ENCODE measurements at places on chromosomes 2 and 18. TPM values are rescaled to one million over a fixed set of nuclear protein-coding genes. Genes with fewer than 3 reads are reported as not detected.

Gene TOGARAM2
- total RNA-seq: 0.62 TPM

Gene ESPNL
- 0.59 TPM for total RNA-seq

Gene SUPT7L
- 35.7 TPM for total RNA-seq

Gene LRATD1
- 2.9 TPM for total RNA-seq

Gene TMBIM1
- 11.1 TPM for total RNA-seq

Gene CCDC121
- 5.1 TPM for total RNA-seq

Gene CRYGD
- total RNA-seq: not detected

Gene RAB27B
- total RNA-seq: 0.43 TPM

DNA sequence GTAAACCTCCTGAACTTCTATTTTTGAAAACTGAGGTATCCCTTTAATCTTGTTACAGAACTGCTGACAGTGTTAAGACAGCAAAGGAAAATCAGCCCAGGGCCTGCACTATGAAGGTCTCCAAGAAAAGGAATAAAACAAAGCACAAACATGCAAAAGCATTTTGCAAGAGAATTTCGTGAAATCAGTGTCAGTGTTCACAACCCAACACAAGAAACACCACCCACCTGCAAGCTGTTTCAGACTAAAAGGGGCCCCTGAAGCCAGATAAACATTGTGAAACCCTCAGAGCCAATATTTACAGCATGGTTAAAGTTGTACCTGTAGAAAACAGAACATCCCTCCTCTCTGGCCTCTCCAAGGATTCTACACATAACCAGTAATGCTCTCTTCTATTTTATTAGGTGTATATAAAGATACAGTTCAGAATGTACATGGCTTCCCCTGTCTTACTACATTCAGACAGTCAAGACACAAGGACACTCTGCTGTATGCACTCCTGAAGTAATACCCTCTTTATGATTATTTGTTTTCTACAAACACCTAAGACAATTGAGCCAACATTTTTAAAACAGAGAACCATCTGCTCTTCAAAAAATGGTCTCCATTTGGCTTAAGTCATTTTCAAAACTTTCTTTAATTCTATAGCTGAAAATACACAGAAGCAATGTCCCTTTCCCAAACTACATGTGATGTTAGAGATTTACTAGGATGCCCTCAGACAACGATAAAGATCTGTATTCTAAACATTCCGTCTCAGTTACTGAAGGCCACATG lies 149.5 kb upstream of the ZFP36L2 start:
- no peaks in the 10 kb centered on the region for H3K27me3 ChIP-seq
- H3K27ac ChIP-seq: no peak overlapping the region
- H3K4me3 ChIP-seq: no peak overlapping the region
- H3K4me1 ChIP-seq: peaks cover 30% of the 10 kb centered on the region

DNA sequence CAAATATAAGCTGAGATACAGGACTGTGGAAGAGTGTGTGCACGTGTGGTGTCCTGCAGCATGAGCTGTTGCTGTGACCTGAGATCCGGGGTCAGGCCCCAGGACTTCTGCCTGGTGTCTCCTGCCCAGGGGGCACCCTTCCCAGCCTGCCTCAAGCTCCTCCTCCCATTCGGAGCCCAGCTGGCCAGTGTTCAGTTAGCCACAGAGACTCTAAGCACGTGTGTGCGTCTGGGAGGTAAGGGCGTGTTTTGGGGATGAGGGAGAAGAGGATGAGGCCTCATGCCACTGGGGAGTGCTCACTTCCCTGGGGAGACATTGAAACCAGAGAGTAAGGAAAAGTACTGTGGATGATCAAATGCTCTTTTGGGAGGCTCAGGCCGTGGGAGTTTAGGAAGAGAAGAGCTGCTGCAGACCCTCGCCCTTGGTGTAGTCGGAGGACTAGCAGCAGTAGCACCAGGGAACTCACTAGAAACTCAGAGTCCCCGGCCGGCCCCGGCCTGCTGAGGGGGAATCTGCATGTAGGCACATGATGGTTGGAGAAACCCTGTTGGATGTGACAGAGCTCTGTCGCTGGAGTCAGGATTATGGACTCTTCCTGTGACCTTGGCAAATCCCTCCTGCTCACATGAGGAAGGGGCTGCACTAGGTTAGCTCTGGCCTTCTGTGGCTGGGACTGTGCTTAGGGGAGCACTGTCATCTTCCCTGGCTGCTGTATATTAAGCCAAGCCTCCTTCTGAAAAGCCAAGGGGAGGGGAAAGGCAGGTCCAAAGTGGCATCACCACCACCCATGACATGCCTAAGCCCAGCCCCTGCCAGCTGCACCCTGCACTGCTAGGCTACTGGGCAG lies 231.1 kb downstream of the DYSF start:
- no peak overlapping the region for H3K27ac ChIP-seq
- DNase-seq: no peak
- H3K4me1 ChIP-seq: no peaks in the 10 kb centered on the region
- no peaks in the 10 kb centered on the region for H3K36me3 ChIP-seq

- H3K36me3 ChIP-seq: no peaks in the 10 kb centered on the region
- DNase-seq: no peak
- no peak overlapping the region for H3K4me3 ChIP-seq
- peaks cover 40% of the 10 kb centered on the region for H3K4me1 ChIP-seq
- H3K27ac ChIP-seq: no peak overlapping the region
These were observed 83.6 kb downstream of the ACVR1 start for GRCh38 chr2:157792335-157793052.

GRCh38 chr2:12167525-12168317 lies 421.3 kb downstream of the LPIN1 start:
- peaks cover 17% of the 10 kb centered on the region for H3K4me1 ChIP-seq
- DNase-seq: peak; percentile 78
- H3K27me3 ChIP-seq: no peaks in the 10 kb centered on the region
- H3K27ac ChIP-seq: no peak overlapping the region

DNA sequence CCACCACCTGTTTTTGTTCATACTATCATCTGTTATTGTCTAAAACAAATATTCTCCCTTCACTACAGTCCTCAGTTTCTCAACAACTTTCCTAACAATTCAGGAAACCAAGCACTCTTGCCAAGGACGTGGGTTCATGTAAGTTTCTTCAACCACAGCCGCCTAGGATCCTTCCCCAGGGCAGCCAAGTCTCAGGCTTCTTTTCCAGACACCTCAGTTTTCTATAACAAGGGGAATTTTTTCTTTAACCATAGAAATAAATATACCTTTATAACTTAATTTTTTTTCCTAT lies 39.4 kb upstream of the AGPS start:
- H3K4me3 ChIP-seq: no peak overlapping the region
- H3K27me3 ChIP-seq: no peaks in the 10 kb centered on the region
- H3K27ac ChIP-seq: no peak overlapping the region
- H3K4me1 ChIP-seq: no peaks in the 10 kb centered on the region
- H3K36me3 ChIP-seq: no peaks in the 10 kb centered on the region

DNA sequence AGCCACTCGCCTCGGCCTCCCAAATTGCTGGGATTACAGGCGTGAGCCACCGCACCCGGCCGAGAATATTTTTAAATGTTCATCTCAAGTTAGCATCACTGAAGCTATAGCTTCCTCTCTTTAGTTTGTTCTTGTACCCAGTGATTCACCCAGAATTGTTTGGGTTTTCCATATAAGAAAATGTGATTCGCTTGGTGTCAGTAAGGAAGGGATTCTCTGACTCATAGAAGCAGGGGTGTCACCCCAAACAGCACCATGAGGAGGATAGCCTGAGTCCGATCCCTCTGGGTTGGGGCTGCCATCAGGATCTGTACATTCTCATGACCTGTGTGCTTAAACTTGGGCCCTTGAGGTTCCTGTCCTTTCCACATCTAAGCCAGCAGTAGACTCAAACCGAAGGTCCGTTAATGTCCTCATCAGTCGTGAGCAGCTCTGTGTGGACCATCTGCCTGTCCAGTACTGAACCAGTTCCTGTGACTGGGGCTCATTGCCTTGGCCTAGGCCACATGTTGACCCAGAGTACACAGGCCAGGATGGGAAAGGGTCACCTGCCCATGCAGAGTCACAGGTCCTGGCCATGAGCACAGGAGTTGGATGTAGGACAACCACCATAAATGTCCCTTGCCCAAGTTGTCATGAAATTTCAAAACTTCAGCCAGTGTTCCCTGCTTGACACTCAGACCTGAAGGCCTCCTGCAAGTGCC lies 311.9 kb downstream of the GBX2 start:
- H3K36me3 ChIP-seq: no peaks in the 10 kb centered on the region
- no peak overlapping the region for H3K4me3 ChIP-seq
- H3K27ac ChIP-seq: no peak overlapping the region
- DNase-seq: no peak

DNA sequence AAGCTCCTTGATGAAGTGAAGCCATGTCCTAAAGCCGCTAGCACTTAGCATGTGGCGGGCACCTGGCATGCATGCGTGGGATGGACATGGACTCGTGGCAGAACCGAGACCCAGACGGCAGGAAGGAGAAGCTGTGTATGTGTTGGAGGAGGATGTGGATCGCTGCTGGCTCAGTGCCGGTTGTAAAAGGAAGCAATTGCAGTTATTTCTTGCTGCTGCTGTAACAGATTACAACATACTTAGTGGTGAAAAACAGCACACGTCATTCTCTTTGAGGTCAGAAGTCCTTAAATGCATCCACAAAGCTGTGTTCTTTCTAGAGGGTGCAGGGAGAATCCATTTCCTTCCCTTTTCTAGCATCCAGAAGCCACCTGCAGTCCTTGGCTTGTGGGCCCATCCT lies 74.6 kb downstream of the AGAP1 start:
- H3K36me3 ChIP-seq: no peaks in the 10 kb centered on the region
- H3K27me3 ChIP-seq: no peaks in the 10 kb centered on the region
- no peak overlapping the region for H3K27ac ChIP-seq

GRCh38 chr2:192082121-192082520 lies 112.6 kb downstream of the TMEFF2 start:
- H3K36me3 ChIP-seq: no peaks in the 10 kb centered on the region
- H3K4me1 ChIP-seq: no peaks in the 10 kb centered on the region

- no peaks in the 10 kb centered on the region for H3K4me1 ChIP-seq
- H3K27ac ChIP-seq: no peak overlapping the region
- no peak overlapping the region for H3K4me3 ChIP-seq
- no peak for DNase-seq
These were observed 68.6 kb downstream of the SMIM21 start for GRCh38 chr18:75358928-75359327.

- peak; percentile 59 for DNase-seq
- H3K36me3 ChIP-seq: no peaks in the 10 kb centered on the region
- no peaks in the 10 kb centered on the region for H3K4me1 ChIP-seq
- H3K27ac ChIP-seq: no peak overlapping the region
- H3K27me3 ChIP-seq: no peaks in the 10 kb centered on the region
These were observed 56.7 kb upstream of the MSTN start for GRCh38 chr2:190119257-190119656.

DNA sequence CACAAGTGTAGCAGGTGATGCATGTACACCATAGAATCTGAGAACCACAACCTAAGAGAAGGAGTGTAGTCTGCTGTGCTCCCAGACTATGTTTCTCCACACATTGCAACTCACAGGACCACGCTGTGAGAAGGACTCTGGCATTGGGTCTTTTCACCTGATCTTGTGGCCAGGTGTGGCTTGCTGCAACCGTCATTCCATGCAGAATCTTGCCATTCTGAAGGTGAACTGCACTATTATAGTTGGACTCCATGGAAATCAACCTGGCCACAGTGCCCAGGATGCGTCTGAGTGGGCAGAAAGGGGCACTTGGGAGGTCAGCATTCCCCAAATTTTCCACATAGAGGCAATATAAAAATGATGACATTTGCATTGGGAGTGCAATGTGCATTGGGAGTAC lies 122.2 kb downstream of the CAPN13 start:
- no peak for DNase-seq
- no peaks in the 10 kb centered on the region for H3K27me3 ChIP-seq
- peaks cover 4% of the 10 kb centered on the region for H3K4me1 ChIP-seq
- H3K36me3 ChIP-seq: no peaks in the 10 kb centered on the region

GRCh38 chr2:8605351-8606065 lies 76.3 kb upstream of the ID2 start:
- no peaks in the 10 kb centered on the region for H3K36me3 ChIP-seq
- H3K27ac ChIP-seq: no peak overlapping the region
- DNase-seq: no peak
- H3K4me1 ChIP-seq: no peaks in the 10 kb centered on the region
- no peaks in the 10 kb centered on the region for H3K27me3 ChIP-seq

DNA sequence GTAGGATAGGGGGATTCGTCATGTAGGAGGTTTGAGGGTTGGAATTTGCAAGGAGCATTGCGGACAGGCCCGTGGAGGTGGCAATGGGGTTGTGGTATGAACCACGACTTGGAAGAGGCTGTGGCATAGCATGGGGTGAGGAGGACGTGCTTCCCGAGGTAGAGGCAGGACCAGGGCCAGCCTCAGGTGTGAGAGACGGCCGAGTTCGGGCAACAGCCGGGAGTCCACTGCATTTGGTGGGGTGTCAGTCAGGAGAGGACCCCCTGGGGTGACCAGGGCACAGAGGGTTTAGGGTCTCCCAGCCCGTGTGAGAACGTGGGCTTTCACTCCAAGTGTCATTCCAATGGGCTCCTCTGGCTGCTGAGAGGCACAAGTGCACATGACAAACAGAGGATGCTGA lies 339.0 kb downstream of the EIPR1 start:
- H3K4me3 ChIP-seq: no peak overlapping the region
- no peaks in the 10 kb centered on the region for H3K27me3 ChIP-seq
- no peaks in the 10 kb centered on the region for H3K36me3 ChIP-seq
- DNase-seq: no peak

- H3K36me3 ChIP-seq: no peaks in the 10 kb centered on the region
- H3K4me3 ChIP-seq: peak within 1 kb of the TSS; percentile 70
- DNase-seq: peak; percentile 83
- H3K27me3 ChIP-seq: peaks cover 49% of the 10 kb centered on the region
These were observed at the start of gene CCDC178 for GRCh38 chr18:33440060-33441043. Gene CCDC178, minus strand, starts transcription at chr18:33440721. Its CDS starts 28,633 bp downstream, at chr18:33412088.

- DNase-seq: no peak
- H3K27me3 ChIP-seq: no peaks in the 10 kb centered on the region
- no peak overlapping the region for H3K27ac ChIP-seq
- no peaks in the 10 kb centered on the region for H3K4me1 ChIP-seq
- H3K36me3 ChIP-seq: no peaks in the 10 kb centered on the region
These were observed 464.0 kb downstream of the EIPR1 start for GRCh38 chr2:2913601-2914120.

- H3K4me3 ChIP-seq: no peak overlapping the region
- H3K4me1 ChIP-seq: no peaks in the 10 kb centered on the region
- no peak for DNase-seq
- H3K27ac ChIP-seq: no peak overlapping the region
These were observed 71.7 kb upstream of the TWIST2 start for GRCh38 chr2:238776003-238776760.

DNA sequence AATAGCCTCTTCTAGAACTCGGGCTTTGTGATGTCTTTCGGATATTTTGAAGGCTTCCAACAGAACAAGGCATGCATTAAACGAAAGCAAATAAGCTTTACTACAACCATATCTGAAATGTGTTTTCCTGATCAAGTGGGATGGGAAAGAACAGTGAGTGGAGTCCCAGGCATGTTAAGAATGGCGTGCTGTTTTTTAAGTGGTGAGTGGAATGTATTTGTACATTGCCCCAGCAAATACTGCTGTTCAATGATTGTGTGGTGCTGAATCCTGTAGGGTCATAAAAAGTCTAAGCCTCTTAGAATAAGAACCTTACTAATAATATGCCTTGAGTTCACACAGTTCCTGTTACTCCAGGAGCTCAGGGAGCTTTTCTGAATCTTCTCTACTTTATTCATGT lies 52.5 kb downstream of the POMC start:
- H3K27me3 ChIP-seq: no peaks in the 10 kb centered on the region
- no peaks in the 10 kb centered on the region for H3K4me1 ChIP-seq
- H3K36me3 ChIP-seq: no peaks in the 10 kb centered on the region
- no peak overlapping the region for H3K27ac ChIP-seq

GRCh38 chr2:211748339-211748738 lies 790.3 kb downstream of the ERBB4 start:
- H3K27ac ChIP-seq: no peak overlapping the region
- no peak overlapping the region for H3K4me3 ChIP-seq
- H3K27me3 ChIP-seq: no peaks in the 10 kb centered on the region
- no peak for DNase-seq
- no peaks in the 10 kb centered on the region for H3K36me3 ChIP-seq

- H3K4me1 ChIP-seq: peaks cover 3% of the 10 kb centered on the region
- H3K27ac ChIP-seq: no peak overlapping the region
- H3K27me3 ChIP-seq: peaks cover 17% of the 10 kb centered on the region
- no peak overlapping the region for H3K4me3 ChIP-seq
These were observed 20.0 kb downstream of the KCNF1 start for GRCh38 chr2:10931710-10932255.
